ENCODE measurements at places on chromosomes 12 and 14.

- no peak for DNase-seq
Measured at GRCh38 chr14:97120611-97121031, 323.4 kb downstream of the VRK1 start.

DNA sequence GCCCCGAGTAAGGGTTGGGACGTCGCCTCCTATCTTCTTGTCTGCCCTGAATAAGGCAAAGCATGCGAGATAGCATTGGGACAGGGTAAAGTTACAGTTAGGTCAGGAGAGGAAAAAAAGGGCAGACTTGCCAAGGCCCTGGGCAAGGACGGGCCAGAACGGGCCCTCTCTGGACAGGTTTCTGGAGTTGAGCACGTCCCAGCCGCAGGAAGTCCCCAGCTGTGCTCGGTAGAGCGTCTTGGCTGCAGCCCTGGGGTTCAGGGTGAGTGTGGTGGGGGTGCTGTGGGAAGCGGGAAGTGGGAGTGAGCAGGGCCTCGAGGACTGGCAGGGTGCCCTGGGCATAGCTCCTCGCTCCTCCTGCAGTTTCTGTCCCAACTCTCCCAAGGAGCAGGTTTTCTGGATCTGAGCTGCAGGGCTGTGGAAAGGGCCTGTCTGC lies 5.4 kb downstream of the RPS6KL1 start:
- DNase-seq, result no peak

DNA sequence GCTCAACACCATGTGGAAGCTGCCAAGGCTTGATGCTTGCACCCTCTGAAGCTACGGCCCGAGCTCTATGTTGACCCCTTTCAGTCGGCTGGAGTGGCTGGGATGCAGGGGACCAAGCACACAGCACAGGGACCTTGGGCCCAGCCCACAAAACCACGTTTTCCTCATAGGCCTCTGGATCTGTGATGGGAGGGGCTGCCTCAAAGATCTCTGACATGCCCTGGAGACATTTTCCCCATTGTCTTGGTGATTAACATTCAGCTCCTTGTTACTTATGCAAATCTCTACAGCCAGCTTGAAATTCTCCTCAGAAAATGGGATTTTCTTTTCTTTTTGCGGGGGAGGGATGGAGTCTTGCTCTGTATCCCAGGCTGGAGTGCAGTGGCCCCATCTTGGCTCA lies 46.3 kb downstream of the MON2 start:
- DNase-seq, result no peak

DNA sequence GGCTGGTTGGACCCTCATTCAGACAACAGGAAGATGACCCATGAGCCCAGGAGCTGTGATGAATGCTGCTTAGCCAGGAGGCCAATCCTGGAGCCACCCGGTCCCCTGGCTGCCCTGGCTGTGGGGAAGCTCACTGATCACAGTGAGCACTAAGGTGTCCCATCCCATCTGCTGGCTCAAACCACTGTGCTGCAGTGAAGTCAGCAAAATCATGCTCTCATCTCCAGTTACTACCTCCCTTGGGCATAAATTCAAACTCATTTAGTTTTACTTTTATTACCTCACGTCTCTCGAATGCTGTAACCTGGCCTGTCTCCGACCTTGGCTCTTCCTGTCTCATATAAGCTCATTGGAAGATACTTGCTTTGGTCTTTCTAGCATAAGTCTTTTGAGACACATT lies 112.4 kb downstream of the APAF1 start:
- peak; percentile 14 for DNase-seq

- DNase-seq, result peak; percentile 64
Measured at GRCh38 chr12:54428050-54429013, 9.3 kb upstream of the ITGA5 start.

DNA sequence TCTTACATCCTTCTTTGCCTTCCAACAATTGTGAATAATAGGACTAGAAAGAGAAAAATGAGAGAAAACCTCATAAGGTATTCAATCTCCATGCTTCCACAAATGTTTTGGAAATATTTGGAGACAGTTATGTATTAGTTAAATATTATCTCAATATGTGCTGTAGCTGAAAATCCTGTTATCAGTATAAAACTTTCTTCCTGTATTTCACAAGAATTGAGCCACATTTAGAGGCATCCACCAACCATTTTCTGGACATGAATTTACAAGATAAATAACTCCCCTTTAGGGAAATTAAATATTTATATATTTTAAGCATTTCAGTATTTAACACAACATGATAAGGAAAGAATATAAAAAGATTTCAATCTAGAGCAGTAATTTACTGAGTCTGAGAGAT lies 200.3 kb downstream of the GPHN start:
- no peak for DNase-seq

- DNase-seq, result no peak
Measured at GRCh38 chr12:77947746-77948145, 117.1 kb downstream of the NAV3 start.

DNA sequence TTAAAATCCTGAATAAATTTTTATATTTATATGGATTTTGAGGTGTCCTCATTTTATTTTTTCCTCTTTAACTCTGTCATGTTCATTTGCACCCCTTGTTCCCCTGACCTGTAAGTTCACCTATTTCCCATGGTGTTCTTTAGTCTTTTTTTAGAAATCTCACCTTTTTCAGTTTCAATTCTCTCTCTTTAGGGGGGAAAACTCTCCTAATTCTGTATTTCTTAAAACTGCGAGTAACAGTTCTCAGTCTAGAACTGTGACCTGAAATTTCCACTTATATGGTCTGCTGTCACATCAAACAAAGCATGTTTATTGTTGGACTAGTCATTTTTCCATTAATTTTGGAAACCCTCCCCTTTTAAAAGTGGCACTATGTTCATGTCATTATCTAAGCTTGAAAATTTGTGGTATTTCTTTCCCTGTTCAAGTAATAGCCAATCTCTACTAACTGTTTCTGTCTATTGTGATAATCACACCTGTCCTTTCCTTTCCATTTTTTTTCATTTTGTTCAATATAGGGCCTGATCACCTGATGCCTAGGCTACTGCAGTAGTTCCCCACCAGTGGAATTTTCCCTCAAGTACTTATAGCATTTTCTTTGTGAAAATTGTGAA lies 14.0 kb upstream of the FBXO33 start:
- DNase-seq, result no peak

GRCh38 chr14:75295061-75295461 lies 16.4 kb downstream of the FOS start:
- DNase-seq, result peak; percentile 84

- DNase-seq, result no peak
Measured at GRCh38 chr14:79742142-79742541, 469.2 kb downstream of the DIO2 start.

- DNase-seq, result no peak
Measured at GRCh38 chr12:112349431-112349830, 32.8 kb downstream of the HECTD4 start.

- peak; percentile 23 for DNase-seq
Measured at GRCh38 chr12:96416033-96416799, 16.0 kb upstream of the CDK17 start.

DNA sequence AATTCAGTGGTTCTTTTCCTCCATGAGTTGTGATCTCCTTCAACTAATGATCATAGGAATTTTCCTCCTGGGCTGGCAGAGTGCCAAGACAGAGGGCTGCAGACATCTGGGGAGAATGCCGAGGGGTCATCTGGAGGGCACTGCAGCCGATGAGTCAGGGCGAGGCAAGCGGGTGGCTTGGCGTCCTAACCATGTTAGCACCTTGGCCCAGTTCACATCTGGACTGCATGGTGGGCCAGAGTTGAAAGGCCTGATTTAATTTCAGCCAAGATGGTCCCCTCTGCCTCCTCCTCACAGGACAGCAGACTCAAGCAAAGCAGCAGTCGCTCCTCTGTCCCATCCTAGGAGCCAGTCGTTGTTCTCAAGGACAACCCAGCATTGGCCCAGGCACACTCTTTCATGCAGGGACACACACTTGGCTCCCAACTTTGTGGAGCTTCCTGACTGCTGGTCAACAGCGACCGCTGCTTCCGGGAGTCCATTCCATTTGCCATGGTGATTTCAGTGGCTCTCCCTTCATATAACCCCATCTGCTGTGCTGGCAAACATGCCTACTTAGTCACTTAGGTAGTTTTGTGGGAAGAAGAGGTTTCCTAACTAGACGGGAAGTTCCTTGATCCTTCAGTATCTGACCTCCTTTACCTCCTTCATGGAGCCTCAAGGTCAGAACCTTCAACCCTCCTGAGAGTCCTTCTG lies 161.8 kb downstream of the TTC8 start:
- peak; percentile 24 for DNase-seq

DNA sequence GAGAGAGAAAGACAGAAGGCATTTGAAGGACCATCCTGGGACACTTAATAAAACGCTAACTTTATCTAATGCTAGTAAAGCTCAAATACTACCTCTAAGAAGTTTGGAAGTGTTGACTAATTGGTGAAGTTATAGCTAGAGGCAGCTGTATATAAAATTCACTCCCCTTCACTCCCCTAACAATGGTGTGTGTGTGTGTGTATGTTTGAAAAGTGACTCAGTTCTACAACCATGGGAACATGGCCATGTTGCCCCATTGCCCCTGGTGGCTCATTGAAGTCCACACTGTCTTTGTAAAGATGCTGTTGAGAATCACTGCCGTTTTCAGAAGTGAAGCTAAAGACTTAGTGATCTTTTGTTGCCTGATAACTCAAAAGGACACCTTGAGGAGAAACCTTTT lies 262.4 kb downstream of the NPAS3 start:
- DNase-seq, result no peak

DNA sequence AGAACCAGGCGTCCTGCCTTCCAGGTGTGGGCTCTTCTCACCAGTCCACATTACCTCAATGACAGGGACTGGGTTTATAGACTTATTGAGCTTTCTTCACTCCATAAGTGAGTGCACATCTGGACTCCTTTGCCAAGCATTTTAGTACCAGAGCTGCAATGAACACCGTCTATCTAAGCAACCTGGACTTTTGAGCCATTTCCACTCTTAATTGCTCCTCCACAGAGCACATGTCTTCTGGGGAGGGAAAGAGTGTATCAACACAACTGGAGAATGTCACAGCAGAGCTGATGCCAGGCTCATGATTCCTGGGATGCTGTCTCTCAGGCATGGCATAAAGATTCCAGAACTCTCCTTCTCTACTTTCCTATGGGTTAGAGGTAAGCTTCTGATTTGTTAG lies 43.0 kb upstream of the BDKRB2 start:
- no peak for DNase-seq

DNA sequence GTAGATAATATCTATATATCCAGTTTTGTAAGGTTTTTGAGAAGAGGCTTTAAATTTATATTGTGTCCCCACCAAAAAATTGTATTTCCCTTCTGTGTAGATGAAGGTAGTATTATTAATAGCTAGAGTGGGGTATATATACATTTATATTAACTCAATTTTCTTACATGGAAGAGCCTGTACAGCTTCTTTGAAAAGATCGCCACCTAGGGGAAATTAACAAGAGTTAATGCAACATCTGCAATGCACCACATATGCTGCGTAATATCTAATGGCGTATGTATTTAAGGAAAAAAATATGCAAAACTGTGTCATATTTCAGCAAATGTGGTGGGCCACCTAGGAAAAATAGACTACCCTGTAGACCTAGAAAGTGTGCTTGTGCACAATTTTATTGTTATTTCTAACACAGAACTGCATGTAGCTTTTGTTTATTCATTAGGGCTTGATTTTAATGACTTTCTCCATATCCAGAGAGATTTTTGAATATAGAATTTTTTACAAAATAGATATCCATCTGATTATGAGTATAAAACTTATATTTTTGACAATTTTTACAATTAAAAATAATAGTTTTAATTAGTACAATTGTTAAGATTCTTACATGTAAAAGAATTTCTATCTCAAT lies 14.0 kb downstream of the CCER1 start:
- peak; percentile 40 for DNase-seq

GRCh38 chr14:39682582-39682981 lies 250.3 kb upstream of the FBXO33 start:
- DNase-seq, result no peak

DNA sequence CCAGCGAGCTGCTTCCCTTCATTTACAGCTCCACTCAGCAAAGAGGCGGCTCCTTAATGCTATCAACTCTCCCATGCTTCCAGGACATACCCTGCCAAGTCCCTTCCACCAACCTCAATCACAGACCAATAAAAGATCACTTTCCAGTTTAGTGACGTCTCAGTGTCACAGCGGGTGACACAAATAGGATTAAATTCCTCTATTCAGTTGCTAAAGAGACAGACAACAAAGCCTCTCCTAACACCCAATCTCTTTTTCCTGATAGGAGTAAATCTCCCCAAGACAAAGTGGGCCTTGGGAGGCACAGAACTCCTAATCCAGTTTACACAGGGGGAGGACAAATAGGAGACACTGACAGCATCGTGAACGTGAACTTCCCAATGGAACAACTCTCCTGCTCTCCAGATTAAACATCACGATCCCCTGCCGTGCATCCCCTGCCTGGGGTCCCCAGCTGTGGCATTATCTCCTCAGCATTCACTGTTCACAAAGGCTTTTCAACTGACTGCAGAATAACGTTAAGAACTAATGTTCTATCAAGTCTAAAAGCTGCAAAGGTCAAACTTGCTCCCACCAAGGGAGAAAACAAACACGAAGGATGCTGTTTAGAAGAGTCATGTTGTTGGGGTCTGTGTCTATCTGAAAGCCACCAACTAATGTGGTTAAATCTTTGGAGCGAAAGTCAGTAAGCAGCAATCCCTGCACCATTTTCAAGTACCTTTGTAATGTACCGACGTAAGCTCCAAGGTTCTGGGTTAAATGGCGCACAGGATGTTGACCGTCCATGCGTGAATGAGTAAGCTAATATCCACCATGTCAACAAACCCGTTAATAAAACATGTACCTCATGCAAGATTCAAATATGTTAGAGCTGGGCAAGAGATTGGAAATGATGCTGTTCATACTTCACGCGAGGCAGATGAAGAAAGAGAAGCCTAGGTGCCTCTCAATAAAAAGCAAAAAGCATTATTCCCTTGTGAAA lies 31.5 kb downstream of the TMEM132D start:
- no peak for DNase-seq

GRCh38 chr14:59677771-59678231 lies 101.2 kb upstream of the CCDC175 start:
- DNase-seq, result peak; percentile 15

DNA sequence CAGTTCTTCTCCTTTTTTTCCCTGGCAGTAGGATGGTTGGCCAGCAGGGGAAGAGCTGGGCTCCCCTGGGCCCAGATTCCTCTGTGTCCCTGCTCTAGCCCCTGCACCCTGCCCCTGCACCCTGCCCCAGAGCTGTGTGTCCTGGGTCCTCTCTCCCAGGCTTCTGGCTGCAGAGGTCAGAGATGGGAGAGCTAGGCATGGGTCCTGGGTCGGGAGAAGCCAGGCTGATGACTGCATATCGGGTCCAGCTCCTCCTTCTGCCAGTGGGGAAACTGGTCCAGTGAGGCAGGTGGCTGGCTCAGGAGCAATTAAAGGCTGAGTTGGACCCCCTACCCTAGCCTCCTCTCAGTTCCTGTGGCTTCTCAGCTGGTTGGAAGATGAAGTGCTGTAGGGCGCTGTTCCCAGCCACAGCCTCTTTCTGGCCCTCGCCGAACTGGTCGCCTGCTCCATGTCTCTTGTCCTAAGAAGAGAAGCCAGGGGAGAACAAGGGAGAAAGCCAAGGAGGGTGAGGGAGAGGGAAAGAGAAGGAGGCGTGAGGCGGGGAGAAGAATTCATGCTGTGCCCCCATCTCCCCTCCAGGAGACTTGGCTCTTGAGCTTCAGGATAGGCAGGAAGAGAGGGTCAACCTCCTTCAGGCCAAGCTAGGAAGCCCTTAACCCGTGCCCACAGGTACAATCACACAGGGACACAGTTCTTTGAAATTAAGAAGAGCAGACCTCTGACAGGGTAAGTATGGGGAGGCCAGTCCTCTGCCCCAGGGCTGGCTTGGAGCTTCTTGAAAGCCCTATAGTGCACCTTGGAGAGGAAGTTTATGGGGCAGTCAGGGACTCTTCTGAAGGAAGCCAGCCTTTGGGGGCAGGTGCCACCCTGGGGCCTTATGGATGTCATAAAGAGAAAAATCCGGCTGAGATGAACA lies 9.5 kb downstream of the VASH1 start:
- no peak for DNase-seq

Measured in AG20443 (cell line).